Stomach (tissue), 19 donors: ENCODE measurements at places on chromosomes 2 and 18. TPM values are rescaled to one million over a fixed set of nuclear protein-coding genes. Genes with fewer than 3 reads are reported as not detected.

DNA sequence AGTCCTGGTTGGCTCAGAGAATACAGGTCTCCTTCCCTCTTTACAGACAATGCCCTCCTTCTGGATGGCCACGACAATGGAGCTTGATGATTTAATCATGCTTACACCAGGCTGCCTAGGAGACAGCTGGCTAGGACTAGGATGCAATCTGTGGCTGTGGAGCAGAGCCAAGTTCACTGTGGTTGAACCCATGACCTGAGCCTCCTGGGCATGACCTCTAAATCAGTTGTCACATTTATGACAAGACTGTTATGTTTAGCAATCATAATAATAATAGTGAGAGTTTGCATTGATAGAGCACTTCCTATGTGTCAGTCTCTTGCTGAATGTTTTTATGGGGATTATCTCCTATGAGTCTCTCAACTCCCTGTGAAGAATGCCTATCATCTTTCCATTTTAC lies 244.1 kb downstream of the ICOS start:
- no peak overlapping the region for H3K27ac ChIP-seq
- H3K4me3 ChIP-seq, result no peak overlapping the region
- no peaks in the 10 kb centered on the region for H3K36me3 ChIP-seq
- DNase-seq, result peak; percentile 13

DNA sequence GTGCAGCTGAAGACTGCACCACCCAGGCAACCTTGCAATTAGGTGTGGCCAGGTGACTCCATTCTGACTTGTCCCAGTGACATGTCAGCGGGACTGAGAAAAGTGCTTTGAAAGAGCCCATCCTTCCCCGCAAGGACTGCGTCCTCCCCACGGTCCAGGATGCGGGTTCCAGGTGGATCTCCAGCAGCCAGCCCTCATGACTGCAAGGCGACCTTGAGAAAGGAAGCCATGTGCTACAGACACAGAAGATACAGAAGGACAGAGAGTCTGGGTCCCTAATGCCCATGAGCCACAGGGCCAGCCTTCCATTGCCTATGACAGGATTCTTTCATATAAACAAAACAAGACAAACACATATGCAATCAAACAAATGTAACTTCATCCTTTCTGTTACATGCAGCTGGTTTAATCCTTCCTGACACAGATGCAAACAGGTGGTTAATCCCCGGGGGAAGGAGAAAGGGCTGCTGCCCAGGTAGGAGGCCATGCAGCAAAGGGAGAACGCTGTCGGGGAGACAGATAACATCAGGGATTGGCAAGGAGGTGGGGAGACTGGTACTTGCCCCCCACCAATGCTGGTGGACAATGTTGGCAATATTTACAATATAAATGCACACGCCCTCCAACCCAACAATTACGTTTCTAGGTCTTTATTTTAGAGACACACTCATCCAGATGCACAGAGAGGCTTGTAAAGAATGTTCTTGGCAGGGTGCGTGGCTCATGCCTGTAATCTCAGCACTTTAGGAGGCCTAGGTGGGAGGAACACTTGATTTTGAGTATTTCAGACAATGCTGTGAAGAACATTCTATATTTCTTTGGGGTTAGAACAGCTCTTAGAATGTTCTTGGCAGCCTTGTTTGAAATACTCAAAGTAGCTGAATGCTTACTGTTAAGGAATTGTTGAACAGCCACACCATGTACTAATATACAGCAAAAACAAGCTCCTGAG lies 64.8 kb downstream of the NCAPH start:
- H3K4me3 ChIP-seq, result no peak overlapping the region
- no peaks in the 10 kb centered on the region for H3K36me3 ChIP-seq
- no peaks in the 10 kb centered on the region for H3K27me3 ChIP-seq
- H3K27ac ChIP-seq, result no peak overlapping the region
- no peak for DNase-seq

GRCh38 chr18:40752316-40752715 lies 1202.7 kb upstream of the PIK3C3 start:
- H3K27me3 ChIP-seq, result no peaks in the 10 kb centered on the region
- no peaks in the 10 kb centered on the region for H3K36me3 ChIP-seq
- no peak overlapping the region for H3K4me3 ChIP-seq
- DNase-seq, result no peak
- no peaks in the 10 kb centered on the region for H3K4me1 ChIP-seq

PLGLB2 gene
- total RNA-seq, result not detected

GRCh38 chr2:43329637-43330036 lies 103.2 kb upstream of the ZFP36L2 start:
- peaks cover 59% of the 10 kb centered on the region for H3K4me1 ChIP-seq
- no peaks in the 10 kb centered on the region for H3K36me3 ChIP-seq
- H3K4me3 ChIP-seq, result no peak overlapping the region
- no peaks in the 10 kb centered on the region for H3K27me3 ChIP-seq
- H3K27ac ChIP-seq, result no peak overlapping the region
- DNase-seq, result no peak

GRCh38 chr2:119758881-119759450 lies 756 bp upstream of the PTPN4 start:
- no peaks in the 10 kb centered on the region for H3K27me3 ChIP-seq
- peak overlapping the region; percentile 75 for H3K4me3 ChIP-seq
- H3K4me1 ChIP-seq, result peaks cover 34% of the 10 kb centered on the region
- H3K27ac ChIP-seq, result peak overlapping the region; percentile 95
- no peaks in the 10 kb centered on the region for H3K36me3 ChIP-seq

- no peaks in the 10 kb centered on the region for H3K4me1 ChIP-seq
- H3K4me3 ChIP-seq, result no peak overlapping the region
Measured at GRCh38 chr2:143125717-143126116, 3.5 kb upstream of the ARHGAP15 start.

GRCh38 chr2:218360453-218360852 lies 3.8 kb downstream of the CATIP start:
- no peaks in the 10 kb centered on the region for H3K4me1 ChIP-seq
- H3K4me3 ChIP-seq, result no peak overlapping the region
- H3K36me3 ChIP-seq, result no peaks in the 10 kb centered on the region
- H3K27me3 ChIP-seq, result no peaks in the 10 kb centered on the region
- DNase-seq, result no peak
- no peak overlapping the region for H3K27ac ChIP-seq

DNA sequence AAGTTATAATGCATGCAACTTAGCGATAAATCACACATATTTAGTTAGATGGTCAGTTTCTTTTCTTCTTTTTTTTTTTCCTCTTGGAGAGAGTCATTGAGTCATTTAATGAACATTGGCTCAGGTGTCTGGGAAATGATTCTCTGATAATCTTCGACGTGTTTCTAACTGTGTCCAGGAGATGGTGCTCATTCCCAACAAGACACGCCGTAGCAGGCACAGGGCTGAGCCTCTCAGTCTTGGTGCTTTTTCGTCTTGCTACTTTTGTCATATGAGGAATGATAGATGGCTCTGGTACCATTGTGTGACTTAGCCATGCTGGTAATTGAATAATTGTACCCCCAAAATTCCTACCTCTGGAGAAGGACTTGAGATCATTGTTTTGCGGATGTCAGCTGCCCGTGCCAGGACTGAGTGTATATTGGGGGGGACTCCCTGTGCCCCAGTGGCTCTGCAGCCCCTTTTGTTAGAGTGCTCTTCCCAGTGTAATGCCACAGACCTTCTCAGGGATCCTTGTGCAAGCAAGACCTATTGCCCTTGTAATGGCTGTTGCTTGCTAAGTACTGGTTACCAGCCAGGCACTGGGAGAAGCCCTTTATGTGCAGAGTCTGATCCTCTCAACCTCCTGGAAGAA lies 107.6 kb upstream of the CYRIA start:
- no peak overlapping the region for H3K4me3 ChIP-seq
- no peaks in the 10 kb centered on the region for H3K36me3 ChIP-seq
- peak; percentile 38 for DNase-seq
- H3K27me3 ChIP-seq, result no peaks in the 10 kb centered on the region
- no peaks in the 10 kb centered on the region for H3K4me1 ChIP-seq

- no peaks in the 10 kb centered on the region for H3K27me3 ChIP-seq
- H3K4me3 ChIP-seq, result no peak overlapping the region
- no peak overlapping the region for H3K27ac ChIP-seq
- no peaks in the 10 kb centered on the region for H3K4me1 ChIP-seq
Measured at GRCh38 chr2:138602166-138602460, 100.5 kb downstream of the SPOPL start.

- no peak for DNase-seq
- H3K36me3 ChIP-seq, result no peaks in the 10 kb centered on the region
- H3K27me3 ChIP-seq, result no peaks in the 10 kb centered on the region
- H3K27ac ChIP-seq, result no peak overlapping the region
Measured at GRCh38 chr18:56532176-56532840, 106.1 kb downstream of the TXNL1 start.

- H3K27me3 ChIP-seq, result peaks cover 15% of the 10 kb centered on the region
- no peaks in the 10 kb centered on the region for H3K36me3 ChIP-seq
- H3K4me1 ChIP-seq, result peaks cover 10% of the 10 kb centered on the region
- no peak overlapping the region for H3K27ac ChIP-seq
Measured at GRCh38 chr2:206211657-206212255, 52.1 kb downstream of the EEF1B2 start.

GRCh38 chr2:28444956-28445355 lies 50.9 kb upstream of the PLB1 start:
- H3K36me3 ChIP-seq, result no peaks in the 10 kb centered on the region
- no peak for DNase-seq
- H3K27me3 ChIP-seq, result no peaks in the 10 kb centered on the region
- H3K4me3 ChIP-seq, result no peak overlapping the region

DNA sequence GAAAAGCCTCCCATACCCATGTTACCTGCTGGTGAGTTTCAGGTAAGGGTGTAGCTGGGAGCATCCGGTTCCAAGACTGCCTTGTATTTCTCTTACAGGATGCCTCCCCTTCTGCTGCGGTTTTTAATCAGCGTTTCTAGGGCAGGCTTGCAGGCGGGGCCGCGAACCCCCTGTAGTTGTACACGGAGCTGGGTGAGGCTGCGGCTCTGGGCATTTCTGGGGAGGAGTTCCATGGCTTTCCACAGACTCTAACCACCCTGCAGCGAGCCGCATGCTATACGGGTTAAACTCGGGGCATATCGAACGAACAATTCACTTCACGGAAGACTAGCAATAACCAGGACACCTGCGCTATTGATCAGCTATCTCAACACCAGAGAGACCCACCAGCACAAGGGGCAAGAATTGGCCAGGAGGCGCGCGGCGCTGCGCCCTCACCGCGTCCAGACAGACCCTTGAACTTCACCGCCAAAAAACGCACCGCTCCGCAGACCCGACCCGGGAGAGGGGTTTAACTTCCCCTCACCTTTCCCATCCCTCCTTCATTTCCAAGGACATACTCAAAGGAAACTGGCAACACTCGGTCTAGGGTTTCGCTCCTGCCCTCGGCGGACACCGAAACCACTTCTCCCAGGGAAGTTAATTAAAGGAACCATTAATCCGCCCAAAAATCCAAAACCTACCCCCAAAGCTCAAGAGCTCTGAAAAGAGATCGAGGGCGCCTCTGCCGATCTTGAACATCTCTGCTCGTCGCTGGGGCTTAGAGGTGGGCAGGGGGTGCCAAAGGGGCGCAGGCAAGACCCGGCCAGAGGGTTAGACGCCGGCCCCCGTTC lies 909 bp downstream of the TGFA start:
- peak; percentile 35 for DNase-seq
- H3K27ac ChIP-seq, result peak overlapping the region; percentile 93
- peaks cover 36% of the 10 kb centered on the region for H3K4me1 ChIP-seq
- H3K36me3 ChIP-seq, result no peaks in the 10 kb centered on the region
- H3K4me3 ChIP-seq, result peak overlapping the region; percentile 60

- no peaks in the 10 kb centered on the region for H3K4me1 ChIP-seq
- H3K27me3 ChIP-seq, result no peaks in the 10 kb centered on the region
- H3K4me3 ChIP-seq, result no peak overlapping the region
- H3K27ac ChIP-seq, result no peak overlapping the region
Measured at GRCh38 chr18:36672437-36673344, 156.1 kb downstream of the TPGS2 start.

DNA sequence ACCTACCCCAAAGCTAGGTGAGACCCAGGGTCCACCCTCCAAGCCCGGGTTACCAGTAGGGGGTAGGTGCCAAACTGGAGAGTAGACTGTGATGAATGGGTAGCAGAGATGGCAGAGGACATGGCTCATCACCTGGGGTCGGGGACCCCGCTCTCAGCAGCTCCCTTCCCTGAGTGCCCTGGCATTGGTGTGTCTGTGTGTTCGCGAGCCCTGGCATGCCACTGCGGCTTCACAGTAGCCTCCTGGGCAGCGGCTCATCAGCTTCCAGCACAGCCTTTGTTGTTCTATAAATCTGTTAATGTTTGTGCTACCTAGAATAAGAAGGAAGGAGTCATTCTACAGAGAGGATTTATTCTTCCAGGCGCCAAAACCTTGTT lies 62.6 kb upstream of the ALPP start:
- H3K4me1 ChIP-seq, result peaks cover 32% of the 10 kb centered on the region
- H3K36me3 ChIP-seq, result peaks cover 1% of the 10 kb centered on the region
- no peak overlapping the region for H3K4me3 ChIP-seq
- H3K27me3 ChIP-seq, result no peaks in the 10 kb centered on the region

DNA sequence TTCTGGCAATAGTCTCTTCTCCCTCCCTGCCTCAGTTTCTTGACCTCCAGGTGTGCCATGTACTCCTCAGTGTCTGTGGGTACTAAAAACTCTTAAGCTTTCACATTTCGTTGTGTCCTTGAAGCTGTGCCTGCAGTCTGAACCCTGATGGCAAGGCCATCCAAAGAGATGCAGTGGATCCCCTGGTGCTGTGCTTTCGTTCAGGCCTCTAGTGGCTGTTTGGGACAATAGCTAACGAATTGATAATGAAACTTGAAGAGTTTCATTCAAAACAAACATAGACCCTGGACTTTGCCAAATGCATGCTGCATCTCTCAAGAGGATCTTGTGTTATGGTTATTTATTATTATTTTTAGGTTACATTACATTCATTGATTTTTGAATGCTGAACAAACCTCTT lies 523.1 kb upstream of the FSIP2 start:
- no peak overlapping the region for H3K4me3 ChIP-seq

GRCh38 chr2:96907115-96908041 lies 37.5 kb upstream of the SEMA4C start:
- peak overlapping the region; percentile 82 for H3K27ac ChIP-seq
- H3K4me3 ChIP-seq, result no peak overlapping the region
- H3K4me1 ChIP-seq, result peaks cover 42% of the 10 kb centered on the region
- peak; percentile 61 for DNase-seq

DNA sequence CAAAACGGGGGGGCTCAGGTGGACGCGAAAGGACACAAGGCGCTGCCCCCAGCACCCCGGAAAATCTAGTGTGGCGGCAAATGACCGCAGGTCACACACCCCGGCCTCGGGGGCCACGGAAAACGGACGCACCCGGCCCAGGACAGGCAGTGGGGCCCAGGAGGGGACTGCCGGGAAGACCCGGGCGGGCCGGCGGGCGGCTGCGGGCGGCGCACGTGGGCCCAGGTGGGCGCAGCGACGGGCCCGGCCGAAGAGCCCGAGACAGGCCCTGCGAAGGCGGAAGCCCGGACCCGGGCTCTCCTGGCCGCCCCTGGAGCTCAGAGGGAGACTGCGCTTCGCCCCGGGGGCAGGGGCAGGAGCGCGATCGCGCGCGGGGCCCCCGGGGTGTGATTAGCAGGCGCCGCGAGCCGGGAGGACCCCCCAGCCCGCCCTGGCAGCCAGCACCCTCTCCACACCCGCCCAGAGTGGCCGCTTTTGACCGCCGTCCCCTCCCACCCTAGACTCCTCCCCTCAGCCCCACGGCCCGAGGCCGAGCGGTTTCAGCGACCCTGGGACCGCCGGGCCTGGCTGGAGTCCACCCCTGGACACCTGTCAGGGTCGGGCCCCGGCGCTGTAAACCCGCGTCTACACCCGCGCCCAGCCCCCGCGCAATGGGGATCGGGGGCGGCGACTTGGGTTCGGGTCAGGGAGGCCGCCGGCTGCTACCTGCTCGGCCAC lies 773 bp downstream of the MBP start:
- peak; percentile 65 for DNase-seq
- H3K36me3 ChIP-seq, result no peaks in the 10 kb centered on the region
- peak overlapping the region; percentile 96 for H3K27ac ChIP-seq
- no peaks in the 10 kb centered on the region for H3K27me3 ChIP-seq
- H3K4me1 ChIP-seq, result peaks cover 59% of the 10 kb centered on the region
